ENCODE measurements at places on chromosomes 12 and 14.

- H3K27me3 ChIP-seq = no peaks in the 10 kb centered on the region
- no peaks in the 10 kb centered on the region for H3K36me3 ChIP-seq
- H3K4me3 ChIP-seq = no peak overlapping the region
- H3K27ac ChIP-seq = no peak overlapping the region
Observed at GRCh38 chr12:100399095-100399494, 42.2 kb downstream of the SLC17A8 start.

DNA sequence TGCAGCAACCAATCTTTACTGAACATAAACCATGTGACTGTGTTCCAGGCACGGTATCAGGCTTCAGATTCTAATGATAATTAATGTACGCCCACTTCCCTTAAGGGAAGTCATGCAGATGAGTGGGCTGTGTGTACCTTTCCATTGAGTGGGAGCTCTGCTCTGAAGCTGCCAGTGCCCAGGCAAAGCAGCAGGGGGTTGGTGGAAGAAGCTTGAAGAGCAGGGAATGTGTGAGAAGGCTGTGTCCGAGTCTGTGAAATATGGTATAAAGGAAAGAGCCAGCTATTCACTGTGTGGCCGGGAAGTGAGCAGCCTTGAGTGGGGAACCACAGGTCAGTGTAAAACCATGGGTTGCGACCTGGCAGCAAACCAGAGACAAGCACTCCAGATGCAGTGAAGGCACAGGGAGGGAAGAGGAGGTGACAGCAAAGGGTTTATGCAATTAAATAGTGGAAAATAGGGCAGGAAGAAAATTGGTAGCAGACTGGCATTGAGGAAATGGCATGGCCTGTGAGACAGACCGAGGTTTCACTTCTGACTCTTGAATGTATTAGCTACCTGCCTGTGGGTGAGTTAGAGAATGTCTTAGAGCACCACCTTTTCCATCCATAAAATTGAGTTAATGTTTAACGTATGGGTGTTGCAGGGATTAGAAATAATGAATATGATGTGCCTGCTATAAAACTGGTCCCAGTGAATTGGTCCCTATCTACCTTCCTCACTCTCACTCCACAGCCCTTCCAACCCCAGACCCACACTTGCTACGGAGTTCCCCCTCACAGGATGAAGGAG is 116.4 kb downstream of the NTF3 start:
- no peak for DNase-seq
- H3K4me1 ChIP-seq = no peaks in the 10 kb centered on the region
- H3K27ac ChIP-seq = no peak overlapping the region
- H3K36me3 ChIP-seq = no peaks in the 10 kb centered on the region
- no peaks in the 10 kb centered on the region for H3K27me3 ChIP-seq

GRCh38 chr14:64992328-64992885 is 5.7 kb downstream of the FNTB start:
- H3K4me3 ChIP-seq = no peak overlapping the region
- DNase-seq = no peak
- H3K36me3 ChIP-seq = no peaks in the 10 kb centered on the region
- no peaks in the 10 kb centered on the region for H3K27me3 ChIP-seq
- no peak overlapping the region for H3K27ac ChIP-seq

DNA sequence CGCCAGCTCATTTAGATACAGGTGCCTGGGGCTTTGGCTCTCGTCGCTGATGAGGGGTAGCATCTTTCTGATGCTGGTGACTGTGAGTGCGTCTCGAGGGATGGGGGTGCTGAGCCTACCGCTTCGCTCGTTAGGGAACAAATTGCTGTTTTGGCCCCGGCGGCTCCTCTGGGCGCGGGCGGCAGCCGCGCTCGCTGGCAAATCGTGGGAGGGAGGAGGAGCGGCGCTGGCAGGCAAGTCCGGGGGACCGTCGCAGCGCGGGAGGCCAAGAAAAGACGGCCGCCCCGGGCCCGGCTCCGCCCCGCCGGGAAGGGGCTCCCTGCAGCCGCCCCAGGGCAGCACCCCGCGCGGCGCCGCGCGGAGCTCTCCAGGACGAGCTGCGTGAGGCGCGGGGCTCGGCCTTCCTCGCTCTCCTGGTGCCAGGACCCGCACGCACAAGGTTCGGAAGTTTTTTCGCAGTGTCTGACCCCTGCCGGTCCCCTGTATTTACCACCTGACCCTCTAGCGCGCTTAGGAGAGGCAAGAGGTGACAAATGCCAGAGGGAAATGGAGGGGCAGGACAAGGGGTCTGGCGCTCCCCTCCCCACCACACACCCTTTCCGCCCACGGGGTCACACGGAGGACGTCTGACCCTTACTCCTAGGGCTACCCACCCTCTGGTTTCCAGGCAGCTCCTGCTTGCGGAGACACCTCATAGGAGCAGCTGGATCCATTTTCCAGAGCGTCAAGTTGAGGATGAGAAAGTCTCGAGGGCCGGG is 899 bp upstream of the KCNH3 start:
- H3K27ac ChIP-seq = no peak overlapping the region
- peaks cover 32% of the 10 kb centered on the region for H3K4me1 ChIP-seq
- peak overlapping the region; percentile 50 for H3K4me3 ChIP-seq
- H3K36me3 ChIP-seq = no peaks in the 10 kb centered on the region

- no peaks in the 10 kb centered on the region for H3K4me1 ChIP-seq
- DNase-seq = no peak
- no peaks in the 10 kb centered on the region for H3K36me3 ChIP-seq
- no peak overlapping the region for H3K27ac ChIP-seq
- no peaks in the 10 kb centered on the region for H3K27me3 ChIP-seq
- no peak overlapping the region for H3K4me3 ChIP-seq
Observed at GRCh38 chr14:43475757-43476156, 1031.3 kb downstream of the FSCB start.

Data from common myeloid progenitor, CD34-positive (primary cell).